Activated CD4-positive, alpha-beta T cell treated with anti-CD3 and anti-CD28 coated beads for 36 hours (primary cell): ENCODE measurements at places on chromosomes 12 and 14. TPM values are rescaled to one million over a fixed set of nuclear protein-coding genes. Genes with fewer than 3 reads are reported as not detected.

ABHD4 gene
- total RNA-seq = 8.3 TPM

ERP29 gene
- 87.3 TPM for total RNA-seq

- peak; percentile 51 for DNase-seq
Measured at GRCh38 chr12:120225852-120226640, 25.1 kb upstream of the RPLP0 start.

XPOT gene
- 187 TPM for total RNA-seq

DNA sequence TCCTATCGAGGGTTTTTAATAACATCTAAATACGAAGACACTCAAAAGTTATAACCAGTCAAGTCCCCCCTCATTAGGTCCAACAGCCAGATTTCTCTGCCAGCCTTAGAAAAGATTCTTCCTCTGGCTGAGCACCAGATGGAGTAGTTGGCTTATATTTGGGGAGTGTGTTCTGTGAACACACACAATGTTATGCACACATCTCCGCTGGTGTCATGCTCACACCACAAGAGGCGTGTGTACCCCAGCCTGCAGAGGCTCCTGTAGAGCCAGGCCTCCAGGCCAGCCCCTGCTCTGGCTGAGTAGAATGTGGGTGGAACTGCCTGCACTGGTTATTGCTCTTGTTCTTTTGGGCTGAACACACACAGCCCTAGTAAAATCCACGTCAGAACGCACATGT is 64.0 kb downstream of the PIWIL1 start:
- no peak for DNase-seq

GRCh38 chr12:126482238-126482889 is 1417.1 kb downstream of the AACS start:
- no peak for DNase-seq

MGAT4C gene
- not detected for total RNA-seq

DNA sequence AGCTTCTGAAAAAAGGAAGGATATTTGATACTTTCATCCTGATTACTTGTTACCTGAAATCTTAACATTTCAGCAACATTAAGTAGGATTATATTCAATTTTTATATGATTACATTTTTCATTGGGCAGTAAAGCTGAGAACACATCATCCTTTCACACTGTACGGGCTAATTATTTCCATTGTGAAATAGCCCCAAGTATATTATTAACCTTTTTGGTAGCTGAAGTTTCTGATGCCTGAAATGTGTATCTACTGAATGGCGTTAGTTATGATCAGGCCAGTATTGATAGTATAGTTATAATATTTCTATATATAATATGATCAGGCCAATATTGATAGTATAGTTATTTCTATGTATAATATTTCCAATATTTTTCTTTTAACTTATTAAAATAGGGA is 10.1 kb downstream of the SPATS2 start:
- DNase-seq = no peak

GRCh38 chr12:109678719-109679118 is 34.9 kb upstream of the FAM222A start:
- no peak for DNase-seq

GRCh38 chr14:94543449-94544124 is 17.7 kb upstream of the SERPINA4 start:
- no peak for DNase-seq

DNA sequence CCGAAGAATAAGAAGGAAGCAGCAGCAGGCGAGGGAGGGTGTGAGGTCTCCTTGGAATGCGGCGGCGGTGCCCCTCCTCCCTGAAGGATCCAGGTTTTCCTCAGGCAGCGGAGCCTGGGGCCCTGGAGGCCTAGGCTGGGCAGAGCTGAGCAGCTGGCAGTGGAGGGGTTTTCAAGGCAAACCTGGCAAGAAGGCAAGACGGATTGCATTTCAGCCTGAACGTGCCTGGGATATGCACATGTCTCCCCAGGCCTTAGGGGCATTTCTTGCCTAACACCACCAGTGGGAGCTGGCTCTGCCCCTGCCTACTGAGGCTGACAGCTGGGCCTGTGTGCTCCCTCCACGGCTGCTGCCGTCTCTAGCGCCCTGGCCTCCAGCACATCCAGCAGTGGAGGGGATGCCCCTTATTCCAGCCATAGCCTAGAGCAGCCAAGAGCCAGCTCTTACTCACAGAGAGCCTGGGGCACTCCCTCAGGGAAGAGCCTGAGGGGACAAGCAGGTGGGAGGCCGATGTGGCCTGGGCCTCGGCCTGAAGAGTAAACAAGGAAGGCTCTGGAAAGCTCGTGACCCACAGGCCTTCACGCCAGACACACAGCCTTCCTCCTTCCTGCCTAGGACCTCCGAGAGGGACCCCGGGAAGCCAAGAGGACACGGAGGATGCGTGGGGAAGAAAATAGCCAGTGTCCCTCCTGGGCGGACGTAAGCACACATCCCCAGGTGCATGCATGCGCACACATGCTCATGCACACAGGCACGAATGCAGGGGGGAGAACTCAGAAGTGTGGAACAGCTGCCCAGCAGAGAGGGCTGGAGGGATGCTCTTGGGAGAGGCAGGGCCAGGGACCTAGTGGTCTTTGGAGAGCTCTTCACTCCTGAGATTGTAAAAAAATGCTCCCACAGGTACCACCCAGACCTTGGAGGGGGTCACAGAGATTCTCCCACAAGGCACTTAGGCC is 23.0 kb upstream of the EIF2B2 start:
- DNase-seq = no peak

SDR9C7 gene
- not detected for total RNA-seq

PLEKHD1 gene
- total RNA-seq = 0.05 TPM

VRTN gene
- total RNA-seq = not detected
